ENCODE measurements at places on chromosomes 2 and 18. TPM values are rescaled to one million over a fixed set of nuclear protein-coding genes. Genes with fewer than 3 reads are reported as not detected.
A peak's percentile ranks its signal among the peaks of the same experiment; 100 is the strongest.

- H3K36me3 ChIP-seq, result no peaks in the 10 kb centered on the region
- H3K4me1 ChIP-seq, result no peaks in the 10 kb centered on the region
- no peak overlapping the region for H3K4me3 ChIP-seq
- no peak for DNase-seq
These were observed 38.7 kb downstream of the SCG2 start for GRCh38 chr2:223563462-223563861.

GRCh38 chr18:61371111-61371510 lies 37.9 kb downstream of the CDH20 start:
- H3K36me3 ChIP-seq, result no peaks in the 10 kb centered on the region
- DNase-seq, result no peak
- H3K27ac ChIP-seq, result no peak overlapping the region
- H3K4me1 ChIP-seq, result no peaks in the 10 kb centered on the region

DNA sequence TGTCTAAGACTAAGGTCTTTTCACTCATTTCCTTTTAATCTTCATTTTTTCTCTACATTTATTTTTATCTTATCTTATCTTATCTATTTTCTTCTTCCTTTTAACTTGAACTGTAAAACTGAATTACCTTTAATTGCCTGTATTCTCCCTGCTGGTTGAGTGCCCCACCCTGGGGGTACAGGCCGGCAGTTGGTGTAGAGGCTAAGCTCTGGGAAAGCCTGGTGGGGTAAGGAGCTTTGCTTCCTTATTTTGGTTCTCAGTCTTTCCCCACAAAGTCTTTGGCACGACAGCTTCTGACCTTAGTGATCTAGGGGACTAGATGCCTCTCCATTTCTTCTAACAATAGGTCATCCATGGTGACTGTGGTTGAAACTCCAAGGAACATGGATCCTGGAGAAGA lies 26.8 kb upstream of the HAAO start:
- no peaks in the 10 kb centered on the region for H3K4me1 ChIP-seq
- no peaks in the 10 kb centered on the region for H3K36me3 ChIP-seq
- DNase-seq, result peak; percentile 16
- H3K27me3 ChIP-seq, result no peaks in the 10 kb centered on the region
- no peak overlapping the region for H3K4me3 ChIP-seq

DNA sequence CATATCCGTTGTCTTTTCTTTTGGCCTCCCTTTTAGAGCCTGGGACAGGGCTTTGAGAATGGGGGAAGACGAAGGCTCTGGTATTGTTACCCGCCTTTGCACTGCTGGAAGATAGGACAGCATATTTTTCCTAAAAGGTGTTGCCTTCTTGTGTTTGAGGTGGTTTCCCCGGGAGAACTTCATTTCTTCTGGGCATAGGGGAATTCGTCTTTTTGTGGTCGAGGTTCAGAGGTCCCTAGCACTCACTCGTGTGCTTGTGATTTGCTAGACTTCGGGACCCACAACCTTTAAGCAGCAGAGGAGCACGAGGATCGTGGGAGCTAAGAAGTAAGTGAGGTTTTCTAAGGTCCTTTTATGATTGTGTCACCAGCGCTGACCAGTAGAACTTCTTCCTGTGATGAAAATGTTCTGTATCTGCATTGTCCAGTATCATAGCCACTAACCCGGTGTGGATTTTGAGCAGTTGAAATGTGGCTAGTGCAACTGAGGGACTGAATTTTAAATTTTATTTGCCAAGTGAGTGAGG lies 611 bp downstream of the ZNF512 start:
- peak overlapping the region; percentile 13 for H3K27ac ChIP-seq
- no peaks in the 10 kb centered on the region for H3K4me1 ChIP-seq
- H3K36me3 ChIP-seq, result no peaks in the 10 kb centered on the region
- DNase-seq, result no peak
- no peaks in the 10 kb centered on the region for H3K27me3 ChIP-seq
- H3K4me3 ChIP-seq, result peak overlapping the region; percentile 68

GRCh38 chr2:43055985-43056384 lies 170.4 kb downstream of the ZFP36L2 start:
- no peak overlapping the region for H3K4me3 ChIP-seq
- H3K27me3 ChIP-seq, result no peaks in the 10 kb centered on the region
- no peaks in the 10 kb centered on the region for H3K36me3 ChIP-seq
- H3K27ac ChIP-seq, result no peak overlapping the region

DNA sequence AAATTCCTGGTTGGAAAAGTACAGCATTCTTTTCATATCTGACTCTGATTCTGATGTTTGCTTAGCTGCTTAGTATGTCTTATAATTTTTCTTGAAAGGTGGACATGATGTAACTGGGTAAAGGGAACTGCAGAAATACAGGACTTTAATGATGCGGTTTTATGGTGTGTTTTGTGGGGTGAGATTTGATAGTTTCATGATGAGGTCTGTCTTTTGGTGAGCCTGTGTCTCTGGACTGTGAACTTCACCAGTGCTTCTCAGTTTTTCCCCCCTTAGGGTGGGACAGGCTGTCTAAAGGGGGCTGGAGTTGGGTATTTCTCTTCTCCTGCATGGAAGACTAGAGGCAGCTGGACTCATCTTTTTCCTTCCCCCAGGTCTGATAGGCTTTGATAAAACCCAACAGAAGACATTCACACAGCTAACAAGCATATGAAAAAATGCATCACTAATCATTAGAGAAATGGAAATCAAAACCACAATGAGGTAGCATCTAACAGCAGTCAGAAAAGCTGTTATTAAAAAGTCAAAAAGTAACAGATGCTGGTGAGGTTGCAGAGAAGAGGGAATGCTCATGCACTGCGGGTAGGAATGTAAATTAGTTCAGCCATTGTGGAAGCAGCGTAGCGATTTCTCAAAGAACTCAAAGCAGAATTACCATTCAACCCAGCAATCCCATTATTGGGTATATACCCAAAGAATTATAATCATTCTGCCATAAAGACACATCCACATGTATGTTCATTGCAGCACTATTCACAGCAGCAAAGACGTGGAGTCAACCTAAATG lies 77.6 kb downstream of the EPC2 start:
- DNase-seq, result no peak
- no peaks in the 10 kb centered on the region for H3K27me3 ChIP-seq
- H3K4me1 ChIP-seq, result no peaks in the 10 kb centered on the region
- H3K27ac ChIP-seq, result no peak overlapping the region
- H3K4me3 ChIP-seq, result no peak overlapping the region
- H3K36me3 ChIP-seq, result no peaks in the 10 kb centered on the region

- H3K27ac ChIP-seq, result no peak overlapping the region
- H3K36me3 ChIP-seq, result no peaks in the 10 kb centered on the region
- no peaks in the 10 kb centered on the region for H3K4me1 ChIP-seq
- H3K4me3 ChIP-seq, result no peak overlapping the region
These were observed 344.9 kb downstream of the DCDC2C start for GRCh38 chr2:4047961-4048891.

DNA sequence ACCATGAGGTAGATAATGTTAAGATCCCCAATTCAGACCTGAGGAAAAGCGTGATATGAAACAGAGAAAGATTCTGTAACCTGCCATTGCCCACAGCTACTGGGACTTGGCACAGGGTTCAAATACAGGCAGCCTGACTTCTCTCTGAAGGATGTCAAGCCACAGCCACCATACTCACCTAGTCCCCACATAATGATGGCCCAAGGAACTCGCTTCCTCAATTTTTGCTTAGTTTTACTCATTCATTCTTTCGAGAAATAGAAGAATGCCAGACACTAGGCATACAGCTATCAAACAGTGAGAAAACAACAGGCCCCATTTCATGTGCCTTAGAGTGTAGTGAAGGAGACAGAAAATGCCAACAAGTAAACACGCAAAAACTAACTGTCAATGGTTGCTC lies 980 bp upstream of the SULT1C4 start:
- H3K27ac ChIP-seq, result no peak overlapping the region
- H3K27me3 ChIP-seq, result no peaks in the 10 kb centered on the region
- H3K4me3 ChIP-seq, result no peak overlapping the region
- no peak for DNase-seq
- no peaks in the 10 kb centered on the region for H3K36me3 ChIP-seq

GRCh38 chr2:5689750-5690149 lies 2.4 kb upstream of the SOX11 start:
- peaks cover 2% of the 10 kb centered on the region for H3K36me3 ChIP-seq
- no peak overlapping the region for H3K27ac ChIP-seq
- H3K4me1 ChIP-seq, result no peaks in the 10 kb centered on the region
- DNase-seq, result no peak
- peak overlapping the region; percentile 93 for H3K4me3 ChIP-seq

DNA sequence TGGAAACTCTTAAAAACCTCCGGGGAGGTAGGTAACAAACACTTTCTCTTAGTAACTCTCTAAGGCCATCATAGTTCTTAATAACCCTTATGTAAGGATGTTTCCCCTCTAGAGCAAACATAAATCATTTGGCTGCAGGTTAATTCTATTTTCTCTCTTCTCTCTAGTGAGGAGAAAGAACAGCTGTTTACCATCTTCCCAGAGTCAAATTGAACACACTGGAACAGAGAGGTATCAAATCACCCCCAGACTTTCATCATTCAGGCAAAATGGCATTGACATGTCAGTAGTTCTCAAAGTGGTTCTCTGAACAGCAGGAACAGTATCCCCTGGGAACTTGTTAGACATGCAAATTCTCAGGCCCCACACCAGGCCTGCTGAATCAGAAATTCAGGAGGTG lies 240.7 kb downstream of the MEIS1 start:
- no peak for DNase-seq
- no peak overlapping the region for H3K4me3 ChIP-seq
- H3K36me3 ChIP-seq, result no peaks in the 10 kb centered on the region
- H3K27me3 ChIP-seq, result no peaks in the 10 kb centered on the region
- H3K4me1 ChIP-seq, result no peaks in the 10 kb centered on the region

DNA sequence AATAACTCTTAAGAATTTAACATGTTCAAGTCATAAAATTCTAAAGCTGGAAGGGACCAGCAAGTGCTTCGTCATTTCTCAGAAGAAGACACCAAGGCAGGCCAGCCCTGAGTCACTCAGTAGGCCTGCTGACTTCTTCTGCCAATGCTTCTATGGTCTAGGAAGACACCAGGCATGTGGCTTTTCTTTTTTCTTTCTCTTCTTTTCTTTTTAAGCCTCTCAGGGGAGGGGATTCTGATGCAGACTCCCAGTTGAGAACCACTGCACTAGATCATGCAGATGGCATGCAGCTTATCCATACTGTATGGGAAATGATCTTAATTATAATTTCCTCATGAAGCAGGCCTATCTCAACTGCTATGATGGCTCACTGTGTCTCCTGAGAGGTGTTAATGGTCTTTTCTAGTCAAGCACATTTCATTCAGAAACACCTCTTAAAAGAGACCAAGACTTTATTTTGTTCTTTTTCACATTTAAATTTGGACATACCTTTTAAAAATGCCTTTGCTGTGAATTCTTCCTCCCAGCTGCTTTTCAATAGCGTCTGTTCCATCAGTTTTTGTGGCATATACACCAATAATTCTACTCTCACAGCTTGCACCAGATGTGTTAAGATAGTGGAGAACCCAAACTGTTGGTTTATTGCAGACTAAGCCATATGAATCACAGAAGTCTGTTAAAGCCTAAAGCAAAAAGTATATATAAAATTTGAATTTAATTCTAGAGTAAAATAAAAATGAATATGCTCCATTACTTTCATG lies 11.3 kb downstream of the KCTD18 start:
- no peak overlapping the region for H3K27ac ChIP-seq
- no peaks in the 10 kb centered on the region for H3K4me1 ChIP-seq
- H3K4me3 ChIP-seq, result no peak overlapping the region
- H3K36me3 ChIP-seq, result no peaks in the 10 kb centered on the region
- no peaks in the 10 kb centered on the region for H3K27me3 ChIP-seq
- no peak for DNase-seq

DNA sequence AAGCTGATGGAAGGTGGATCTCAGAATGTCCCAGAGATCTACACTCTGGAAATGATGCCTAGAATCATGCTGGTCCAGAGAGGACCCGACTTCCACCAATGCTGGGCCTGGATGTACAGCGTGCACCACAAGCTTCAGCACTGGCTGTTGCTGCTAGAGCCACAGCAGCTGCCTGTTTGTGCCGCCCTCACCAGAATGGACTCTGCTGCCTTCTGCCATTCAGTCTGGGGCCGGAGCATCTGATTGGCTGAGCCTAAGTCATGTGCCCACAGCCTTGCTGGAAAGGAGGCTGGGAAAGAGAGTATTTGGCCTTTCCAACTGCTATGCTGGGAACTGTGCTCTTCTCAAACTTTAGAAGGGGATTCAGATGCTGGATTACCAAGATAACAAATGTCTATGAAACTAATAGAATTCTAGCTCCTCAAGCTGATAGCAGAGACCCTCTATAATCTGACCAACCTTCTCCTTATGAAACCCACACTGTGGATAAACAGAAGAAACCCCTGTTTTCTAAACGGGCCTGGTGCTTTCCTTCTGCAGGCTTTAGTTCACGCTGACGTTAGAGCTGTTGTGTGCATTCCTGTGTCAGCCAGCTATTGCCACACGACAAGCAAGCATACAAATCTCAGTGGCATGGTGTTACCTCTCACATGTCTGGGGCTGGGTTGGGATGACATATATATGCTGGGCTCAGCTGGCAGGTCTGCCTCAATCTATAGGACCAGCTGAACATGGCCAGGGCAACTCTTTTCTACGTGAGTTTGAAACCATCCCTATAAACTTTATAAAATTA lies 4.1 kb upstream of the LOXHD1 start:
- peaks cover 9% of the 10 kb centered on the region for H3K4me1 ChIP-seq
- H3K36me3 ChIP-seq, result no peaks in the 10 kb centered on the region
- no peak for DNase-seq

GRCh38 chr2:201132518-201132917 lies 16.6 kb downstream of the CFLAR start:
- no peak overlapping the region for H3K4me3 ChIP-seq
- H3K27me3 ChIP-seq, result no peaks in the 10 kb centered on the region
- no peaks in the 10 kb centered on the region for H3K36me3 ChIP-seq

- H3K27me3 ChIP-seq, result no peaks in the 10 kb centered on the region
- no peaks in the 10 kb centered on the region for H3K4me1 ChIP-seq
- DNase-seq, result no peak
- H3K27ac ChIP-seq, result no peak overlapping the region
- no peaks in the 10 kb centered on the region for H3K36me3 ChIP-seq
These were observed 709.0 kb upstream of the FAM98A start for GRCh38 chr2:34308140-34308539.

DNA sequence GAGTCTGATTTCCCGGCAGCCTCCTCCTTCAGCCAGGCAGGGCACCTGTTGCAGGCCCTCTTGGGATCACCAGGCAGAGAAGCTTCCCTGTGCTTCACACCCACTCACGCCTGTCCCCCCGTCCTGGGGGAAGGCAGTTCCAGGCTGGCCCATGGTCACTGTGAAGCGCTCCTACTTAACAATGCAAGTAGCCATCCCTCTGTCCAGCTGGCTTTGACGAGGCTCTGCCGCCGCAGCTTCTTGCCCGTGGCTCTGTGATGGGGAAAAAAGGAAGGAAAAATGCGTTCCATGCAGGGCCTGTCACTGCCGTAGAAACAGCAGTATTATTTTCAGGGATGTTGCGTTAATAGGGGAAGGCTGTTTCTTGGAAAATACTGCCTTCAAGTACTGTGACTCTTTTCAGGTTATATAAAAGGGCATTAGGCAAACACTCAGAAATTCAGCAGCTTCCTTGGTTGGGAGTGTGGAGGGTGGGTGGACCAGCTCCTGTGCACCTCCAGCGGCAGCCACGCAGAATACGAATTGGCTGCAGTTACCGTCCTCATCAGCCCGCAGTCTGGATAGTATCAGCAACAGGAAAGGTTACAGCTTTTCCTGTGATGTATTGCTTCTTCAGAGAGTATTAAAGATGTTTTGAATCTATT lies 232.3 kb downstream of the KLHL29 start:
- H3K4me1 ChIP-seq, result peaks cover 9% of the 10 kb centered on the region
- H3K4me3 ChIP-seq, result no peak overlapping the region
- DNase-seq, result no peak
- no peaks in the 10 kb centered on the region for H3K27me3 ChIP-seq
- no peak overlapping the region for H3K27ac ChIP-seq

The C18orf32 gene
- 20.1 TPM for total RNA-seq

The MSTN gene
- total RNA-seq, result not detected

The INHBB gene
- 0.23 TPM for total RNA-seq

The EN1 gene
- total RNA-seq, result not detected

The GDF7 gene
- 0.06 TPM for total RNA-seq

The CXCR1 gene
- not detected for total RNA-seq

The DNAJC5G gene
- 1.4 TPM for total RNA-seq

The ZSWIM2 gene
- total RNA-seq, result not detected

All from H1 (cell line).